ENCODE measurements at places on chromosomes 16 and 17.

DNA sequence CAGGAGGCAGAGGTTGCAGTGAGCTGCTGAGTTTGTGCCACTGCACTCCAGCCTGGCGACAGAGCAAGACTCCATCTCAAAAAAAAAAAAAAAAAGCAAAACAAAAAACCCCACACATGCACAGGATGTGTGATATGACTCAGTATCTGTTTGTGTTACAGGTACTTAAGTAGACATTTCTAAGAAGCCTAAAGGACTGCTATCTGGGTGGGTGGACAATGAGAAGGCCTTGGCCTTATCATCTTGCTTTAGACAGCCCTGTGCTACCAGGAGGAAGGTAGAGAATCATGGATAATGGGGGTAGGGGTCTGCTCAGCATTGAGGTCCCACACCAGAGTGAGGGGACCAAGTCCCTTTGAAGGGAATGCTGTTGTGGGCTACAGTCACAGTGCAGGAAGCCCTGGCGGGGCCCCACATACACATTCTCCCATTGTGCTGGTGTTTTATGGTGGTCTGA, 26.7 kb downstream of the PLD6 start:
- DNase-seq, result no peak

GRCh38 chr16:57098188-57098841, 5.9 kb downstream of the CPNE2 start:
- no peak for DNase-seq

DNA sequence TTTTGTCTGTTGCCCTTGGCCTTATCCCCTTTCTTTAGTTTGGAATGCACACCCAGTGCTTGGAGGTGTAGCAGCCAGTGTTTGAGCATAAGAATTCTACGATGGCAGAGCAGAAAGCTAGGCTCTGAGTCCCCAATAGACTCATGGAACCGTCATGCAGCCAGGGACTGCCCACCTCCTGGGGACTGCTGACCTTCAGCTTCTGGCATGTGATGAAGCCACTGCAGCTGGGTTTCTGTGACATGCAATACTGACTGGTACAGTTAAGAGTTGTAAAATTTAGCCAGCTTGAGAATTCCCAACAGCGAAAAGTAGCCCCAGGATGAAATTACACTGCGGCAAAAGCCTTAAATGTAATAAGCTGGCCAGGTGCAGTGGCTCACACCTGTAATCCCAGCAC, 9.0 kb upstream of the MAP3K14 start:
- no peak for DNase-seq

GRCh38 chr16:122361-122760, 16.1 kb downstream of the NPRL3 start:
- DNase-seq, result no peak

DNA sequence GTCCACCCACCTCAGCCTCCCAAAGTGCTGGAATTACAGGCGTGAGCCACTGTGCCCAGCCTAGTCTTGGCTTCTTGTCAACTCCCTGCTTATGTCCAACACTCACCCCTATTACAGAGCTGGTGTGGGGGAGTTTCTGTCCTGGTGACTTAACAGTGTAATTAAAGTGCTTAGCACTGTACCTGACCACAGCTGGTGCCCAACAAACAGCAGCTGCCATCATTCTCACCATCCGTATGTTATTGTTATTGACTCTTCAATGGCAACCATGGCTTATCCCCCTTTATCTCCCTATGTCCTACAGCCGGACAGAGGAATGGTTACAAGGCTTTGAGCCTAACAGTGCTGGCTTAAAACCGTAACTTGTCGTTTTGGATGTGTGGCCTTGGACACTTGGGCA, 17.0 kb upstream of the BRCA1 start:
- DNase-seq, result no peak

DNA sequence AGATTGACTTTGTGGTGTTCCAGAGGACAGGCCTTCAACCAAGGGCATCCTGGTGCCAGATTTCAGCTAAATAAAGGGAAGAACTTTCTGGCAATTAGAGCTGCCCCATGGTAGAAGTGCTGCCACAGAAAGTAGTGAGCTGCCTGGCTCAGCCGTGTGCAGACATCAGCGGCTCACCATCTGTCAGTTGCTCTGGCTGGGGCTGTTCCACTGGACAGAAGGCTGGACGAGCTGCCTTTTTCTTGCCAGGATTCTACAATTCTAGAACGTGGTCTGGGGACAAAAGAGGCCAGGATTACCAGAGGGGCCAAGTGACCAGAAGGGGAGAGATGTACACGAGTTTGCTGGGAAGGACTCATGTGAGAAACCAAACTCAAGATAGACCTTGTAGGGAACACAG, 107.0 kb upstream of the RPL38 start:
- DNase-seq, result no peak

DNA sequence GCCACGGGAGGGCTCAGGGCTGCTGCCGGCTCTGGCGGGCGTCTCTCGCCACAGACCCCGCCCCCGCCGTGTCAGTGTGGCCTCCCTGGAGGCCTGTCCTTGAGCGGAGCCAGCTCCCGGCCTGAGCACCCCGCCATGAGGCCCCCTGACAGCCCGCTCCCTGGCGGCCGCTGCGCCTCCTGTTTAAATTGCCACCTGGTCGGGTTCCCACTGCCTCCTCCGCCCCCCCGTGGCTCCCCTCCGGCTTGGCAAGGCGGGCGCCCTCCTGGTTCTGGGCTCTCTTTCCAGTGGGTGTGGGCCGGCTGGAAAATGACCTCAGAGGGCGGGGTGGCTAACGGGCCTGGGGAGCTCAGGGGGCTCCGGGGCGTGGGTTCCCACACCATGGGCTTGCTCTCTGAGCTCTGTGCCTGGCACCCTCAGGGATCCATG, 42.1 kb upstream of the SSTR5 start:
- DNase-seq, result no peak

DNA sequence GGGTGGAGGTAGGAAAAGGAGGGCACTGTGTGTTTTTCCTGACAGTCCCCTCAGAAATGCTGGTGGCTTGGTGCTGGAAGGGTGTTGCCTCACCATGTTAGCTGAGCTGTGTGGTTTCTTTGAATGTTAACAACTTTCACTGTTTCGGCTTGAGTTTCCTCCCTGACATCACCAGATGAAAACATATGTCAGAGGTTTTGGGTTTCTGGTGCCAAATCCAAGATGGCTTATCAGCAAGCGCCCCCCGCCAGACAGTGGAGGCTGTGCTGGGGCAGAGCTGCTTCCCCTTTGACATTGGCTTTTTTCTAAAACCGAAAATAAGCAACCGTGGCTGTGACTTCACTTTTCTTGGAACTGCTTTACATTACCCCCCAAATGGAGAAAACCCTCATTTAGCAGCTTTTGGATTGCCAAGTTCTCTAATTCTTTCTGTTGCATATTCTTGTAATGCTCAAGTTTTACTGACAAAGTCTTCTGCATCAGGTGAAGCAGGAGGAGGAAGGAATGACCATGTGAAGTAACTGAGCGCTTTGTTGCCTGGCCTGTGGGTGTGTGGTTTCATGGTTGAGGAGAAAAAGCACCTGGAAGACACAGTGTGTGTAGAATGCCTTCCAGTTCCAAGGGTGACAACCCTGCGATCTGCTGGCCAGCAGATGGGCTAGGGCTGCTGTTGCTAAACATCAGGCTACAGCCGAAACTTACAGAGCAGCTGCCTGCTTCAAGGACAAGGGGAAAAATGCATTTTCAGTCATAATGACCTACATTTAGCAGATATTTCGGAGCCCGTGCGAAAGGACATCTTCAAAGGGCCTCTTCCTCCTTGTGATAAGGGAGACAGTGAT, 9.7 kb downstream of the RMI2 start:
- DNase-seq, result peak; percentile 89

DNA sequence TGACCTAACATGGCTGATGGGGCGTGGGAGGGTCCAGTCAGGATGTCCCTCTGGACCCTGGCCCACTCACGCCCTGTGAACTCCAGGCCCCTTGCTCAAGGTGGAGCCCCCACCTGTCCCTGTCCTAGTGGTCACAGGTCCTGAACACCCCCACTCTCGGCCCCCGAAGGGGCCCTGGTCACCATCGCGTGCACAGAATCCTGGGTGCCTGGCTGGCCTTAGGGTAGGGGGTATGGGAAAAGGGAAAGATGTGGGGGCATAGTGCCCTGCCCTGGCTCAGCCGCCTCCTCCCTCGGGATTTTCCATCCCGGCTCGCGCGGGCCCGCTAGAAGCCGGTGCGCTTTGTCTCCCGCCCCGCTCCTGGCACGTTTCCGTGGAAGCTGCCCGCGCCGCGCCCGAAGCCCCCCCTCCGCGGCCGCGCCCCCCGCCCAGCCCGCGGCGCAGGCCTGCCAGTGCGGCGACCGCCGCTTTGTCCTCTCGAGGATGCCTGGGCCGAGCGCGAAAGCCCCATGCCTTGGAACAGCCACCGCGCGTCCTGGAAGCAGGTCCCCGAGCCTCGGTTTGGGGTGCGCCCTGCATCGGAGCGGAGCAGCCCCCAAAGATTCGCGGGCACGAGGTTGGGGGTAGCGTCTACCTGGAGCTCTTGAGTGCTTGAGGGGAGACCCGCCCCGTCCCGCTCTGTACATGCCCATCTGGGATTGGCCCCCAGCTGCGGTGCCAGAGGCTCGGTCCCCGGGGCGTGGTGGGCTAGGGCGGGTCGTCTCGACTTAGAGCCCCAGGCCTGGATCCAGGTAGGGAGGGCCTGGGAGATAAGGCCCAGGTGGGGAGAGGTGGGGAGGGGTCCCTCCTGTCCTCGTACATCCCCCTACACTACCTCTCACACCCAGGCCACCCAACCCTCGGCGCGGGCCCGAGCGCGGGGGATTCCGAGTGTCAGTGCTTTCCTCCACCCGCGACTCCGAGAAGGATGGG, 1.3 kb downstream of the SMPD3 start:
- no peak for DNase-seq

- DNase-seq, result no peak
Measured at GRCh38 chr17:63120406-63120805, 154.4 kb downstream of the TANC2 start.

GRCh38 chr16:74774223-74775139, at the start of gene FA2H:
Gene FA2H, minus strand, starts transcription at chr16:74774820. Its CDS starts 65 bp downstream, at chr16:74774755.
- DNase-seq, result peak; percentile 50

Data from CD8-positive, alpha-beta memory T cell (primary cell).